Activated CD4-positive, alpha-beta T cell treated with anti-CD3 and anti-CD28 coated beads, Interleukin-2, amount 10 ng/mL, durations not matched to agents 24 days and 14 days (primary cell): ENCODE measurements at places on chromosomes 3 and 15. TPM values are rescaled to one million over a fixed set of nuclear protein-coding genes. Genes with fewer than 3 reads are reported as not detected.
A peak's percentile ranks its signal among the peaks of the same experiment; 100 is the strongest.

- no peaks in the 10 kb centered on the region for H3K4me1 ChIP-seq
- peaks cover 15% of the 10 kb centered on the region for H3K27me3 ChIP-seq
- no peak overlapping the region for H3K27ac ChIP-seq
- H3K4me3 ChIP-seq = no peak overlapping the region
- no peaks in the 10 kb centered on the region for H3K36me3 ChIP-seq
Measured at GRCh38 chr15:78182821-78183220, 33.7 kb downstream of the IDH3A start.

DNA sequence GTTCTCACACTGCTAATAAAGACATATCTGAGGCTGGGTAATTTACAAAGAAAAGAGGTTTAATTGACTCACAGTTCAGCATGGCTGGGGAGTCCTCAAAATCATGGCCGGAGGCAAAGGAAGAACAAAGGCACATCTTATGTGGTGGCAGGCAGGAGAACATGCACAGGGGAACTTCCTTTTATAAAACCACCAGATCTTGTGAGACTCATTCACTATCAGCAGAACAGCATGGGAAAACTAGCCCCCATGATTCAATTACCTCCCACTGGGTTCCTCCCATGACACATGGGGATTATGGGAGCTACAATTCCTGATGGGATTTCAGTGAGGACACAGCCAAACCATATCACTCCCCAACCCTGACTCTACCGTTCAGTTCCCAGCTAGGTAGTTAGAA lies 59.7 kb upstream of the MINAR1 start:
- peaks cover 2% of the 10 kb centered on the region for H3K4me1 ChIP-seq
- H3K36me3 ChIP-seq = no peaks in the 10 kb centered on the region

Gene COLQ
- 1.7 TPM in 2 replicates for total RNA-seq

GRCh38 chr3:176696816-176697215 lies 500.5 kb downstream of the TBL1XR1 start:
- H3K4me3 ChIP-seq = no peak overlapping the region
- no peak overlapping the region for H3K27ac ChIP-seq
- H3K27me3 ChIP-seq = peaks cover 3% of the 10 kb centered on the region
- no peaks in the 10 kb centered on the region for H3K4me1 ChIP-seq
- H3K36me3 ChIP-seq = no peaks in the 10 kb centered on the region

DNA sequence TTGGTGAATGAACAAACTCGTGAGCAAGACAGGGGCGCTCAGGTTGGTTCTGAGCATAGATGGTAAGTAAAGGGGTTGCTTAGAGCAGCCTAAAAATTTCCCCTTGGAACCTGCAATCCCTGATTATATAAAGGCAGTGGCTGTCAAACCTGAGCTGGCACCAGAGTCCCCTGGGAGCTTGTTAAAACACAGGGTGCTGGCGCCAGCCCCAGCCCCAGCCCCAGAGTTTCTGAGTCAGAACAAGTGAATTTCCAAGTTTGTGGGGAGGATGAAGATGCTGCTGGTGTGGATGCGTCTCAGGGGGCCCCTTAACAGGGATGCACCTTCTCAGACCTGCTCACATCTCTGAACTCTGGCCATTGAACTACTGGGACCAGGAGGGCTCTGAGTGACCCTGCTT lies 48.2 kb downstream of the FEM1B start:
- DNase-seq = no peak
- no peaks in the 10 kb centered on the region for H3K36me3 ChIP-seq
- no peak overlapping the region for H3K27ac ChIP-seq
- peaks cover 17% of the 10 kb centered on the region for H3K27me3 ChIP-seq
- peaks cover 29% of the 10 kb centered on the region for H3K4me1 ChIP-seq

GRCh38 chr3:38314112-38314763 lies 32.1 kb downstream of the SLC22A14 start:
- H3K36me3 ChIP-seq = no peaks in the 10 kb centered on the region
- H3K27me3 ChIP-seq = peaks cover 14% of the 10 kb centered on the region
- no peak overlapping the region for H3K27ac ChIP-seq
- H3K4me3 ChIP-seq = no peak overlapping the region
- no peak for DNase-seq

- H3K27ac ChIP-seq = no peak overlapping the region
- H3K36me3 ChIP-seq = no peaks in the 10 kb centered on the region
- H3K4me1 ChIP-seq = no peaks in the 10 kb centered on the region
- peaks cover 7% of the 10 kb centered on the region for H3K27me3 ChIP-seq
- no peak for DNase-seq
Measured at GRCh38 chr3:132273036-132273435, 44.2 kb upstream of the ACP3 start.

Gene RPL14
- total RNA-seq = 2,598 and 2,688 TPM in 2 replicates

DNA sequence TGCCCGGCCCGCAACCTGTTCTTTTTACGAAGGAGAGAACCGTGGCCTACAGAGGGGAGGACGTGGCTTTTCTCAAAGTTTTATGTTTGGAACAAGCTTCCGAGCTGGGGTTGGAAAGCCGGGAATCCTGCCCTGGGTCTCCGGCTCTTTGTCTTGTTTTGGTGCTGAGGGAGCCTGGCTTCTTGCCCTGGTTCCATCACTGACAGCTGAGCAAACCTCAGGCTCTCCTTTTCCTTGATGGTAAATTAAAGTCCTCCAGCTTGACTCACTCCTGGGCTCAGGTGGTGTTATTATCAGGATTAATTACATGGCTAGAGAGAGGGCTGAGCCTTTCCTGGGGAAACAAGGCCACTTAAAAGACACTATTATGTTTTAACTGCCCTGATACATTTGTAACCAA lies 289.5 kb upstream of the RGMA start:
- DNase-seq = no peak
- no peaks in the 10 kb centered on the region for H3K4me1 ChIP-seq
- H3K27ac ChIP-seq = no peak overlapping the region
- H3K27me3 ChIP-seq = no peaks in the 10 kb centered on the region
- no peak overlapping the region for H3K4me3 ChIP-seq
- H3K36me3 ChIP-seq = no peaks in the 10 kb centered on the region

DNA sequence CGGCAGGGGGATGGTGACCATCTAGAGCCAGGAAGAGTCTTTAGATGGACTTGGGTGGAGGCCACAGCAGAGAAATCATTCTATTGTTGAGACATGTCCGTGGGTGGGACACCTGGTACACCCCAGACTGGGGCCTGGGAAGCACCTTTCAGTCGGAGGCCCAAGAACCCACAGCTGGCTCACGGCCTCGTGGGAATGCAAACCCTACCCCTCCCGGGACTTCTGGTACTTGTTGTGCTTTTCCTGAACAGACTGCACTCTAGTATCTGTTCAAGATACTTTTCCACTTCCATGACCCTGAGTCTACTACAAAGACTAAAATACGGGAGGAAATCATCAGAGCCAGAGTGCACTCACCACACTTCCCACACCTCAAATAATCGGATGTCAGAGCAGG lies 60.7 kb downstream of the BDH1 start:
- no peak overlapping the region for H3K27ac ChIP-seq
- peaks cover 9% of the 10 kb centered on the region for H3K27me3 ChIP-seq
- no peaks in the 10 kb centered on the region for H3K36me3 ChIP-seq
- H3K4me3 ChIP-seq = no peak overlapping the region
- DNase-seq = no peak

Gene TWF2
- 80.3 and 87.0 TPM in 2 replicates for total RNA-seq

- H3K4me1 ChIP-seq = peaks cover 3% of the 10 kb centered on the region
- H3K27ac ChIP-seq = no peak overlapping the region
- no peaks in the 10 kb centered on the region for H3K27me3 ChIP-seq
- H3K4me3 ChIP-seq = no peak overlapping the region
Measured at GRCh38 chr3:48125013-48125705, 63.1 kb downstream of the CDC25A start.

DNA sequence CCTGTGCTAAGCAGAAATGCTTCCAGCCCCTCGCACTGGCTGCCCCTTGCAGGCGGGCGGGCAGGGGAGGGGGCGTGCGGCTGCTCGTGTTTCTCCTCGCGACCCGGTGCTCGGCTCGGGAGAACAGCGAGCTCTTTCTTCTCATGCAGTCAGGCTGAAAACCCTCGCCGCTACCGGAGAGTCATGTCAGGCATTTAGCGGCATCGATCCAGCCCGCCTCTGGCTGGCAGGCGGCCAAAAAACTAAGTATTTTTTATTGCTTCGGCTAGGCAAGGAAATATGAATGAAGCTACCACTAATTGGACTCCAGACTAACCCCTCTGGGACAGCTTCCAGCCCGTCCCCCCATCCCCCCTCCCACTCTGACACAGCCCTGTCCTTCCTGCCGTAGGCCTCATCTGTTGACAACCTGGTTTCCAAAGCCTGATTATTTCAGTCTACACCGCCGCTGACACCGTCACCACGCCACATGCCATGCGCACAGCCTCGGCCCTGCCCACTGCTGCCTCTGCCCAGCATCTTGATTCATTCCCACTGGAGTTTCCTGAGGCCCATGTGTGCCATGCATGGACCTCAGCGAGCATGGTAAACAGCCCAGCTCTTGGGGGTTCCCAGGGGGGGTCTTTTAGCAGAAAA lies 35.3 kb downstream of the TLE3 start:
- no peaks in the 10 kb centered on the region for H3K27me3 ChIP-seq
- peaks cover 69% of the 10 kb centered on the region for H3K36me3 ChIP-seq
- no peak overlapping the region for H3K27ac ChIP-seq
- H3K4me3 ChIP-seq = no peak overlapping the region
- H3K4me1 ChIP-seq = peaks cover 3% of the 10 kb centered on the region
- no peak for DNase-seq

DNA sequence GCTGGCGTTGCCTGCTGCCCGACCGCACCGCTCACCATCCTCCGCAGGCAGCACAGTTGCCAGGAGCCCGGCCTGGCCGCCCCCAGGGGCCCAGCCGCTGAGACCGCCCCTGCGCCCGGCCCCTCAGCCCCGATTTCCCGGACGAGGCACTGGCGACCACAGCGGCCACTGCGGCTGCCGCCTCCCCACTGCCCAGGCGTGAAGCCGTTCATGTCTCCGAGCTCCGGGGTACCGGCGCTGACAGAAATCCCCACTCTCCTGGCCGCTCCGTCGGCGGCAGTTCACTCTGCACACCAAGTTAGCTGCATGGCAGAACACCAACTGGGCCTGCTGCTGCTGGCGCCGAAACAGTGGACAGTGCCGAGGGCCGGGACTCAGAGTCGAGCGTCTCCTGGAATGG lies 8.5 kb downstream of the SELENOT start:
- peaks cover 50% of the 10 kb centered on the region for H3K36me3 ChIP-seq
- H3K27me3 ChIP-seq = no peaks in the 10 kb centered on the region
- H3K4me1 ChIP-seq = peaks cover 53% of the 10 kb centered on the region
- DNase-seq = peak; percentile 48

Gene PIGZ
- 1.7 and 1.9 TPM in 2 replicates for total RNA-seq

Gene ZNF662
- 0.12 and 0.19 TPM in 2 replicates for total RNA-seq

DNA sequence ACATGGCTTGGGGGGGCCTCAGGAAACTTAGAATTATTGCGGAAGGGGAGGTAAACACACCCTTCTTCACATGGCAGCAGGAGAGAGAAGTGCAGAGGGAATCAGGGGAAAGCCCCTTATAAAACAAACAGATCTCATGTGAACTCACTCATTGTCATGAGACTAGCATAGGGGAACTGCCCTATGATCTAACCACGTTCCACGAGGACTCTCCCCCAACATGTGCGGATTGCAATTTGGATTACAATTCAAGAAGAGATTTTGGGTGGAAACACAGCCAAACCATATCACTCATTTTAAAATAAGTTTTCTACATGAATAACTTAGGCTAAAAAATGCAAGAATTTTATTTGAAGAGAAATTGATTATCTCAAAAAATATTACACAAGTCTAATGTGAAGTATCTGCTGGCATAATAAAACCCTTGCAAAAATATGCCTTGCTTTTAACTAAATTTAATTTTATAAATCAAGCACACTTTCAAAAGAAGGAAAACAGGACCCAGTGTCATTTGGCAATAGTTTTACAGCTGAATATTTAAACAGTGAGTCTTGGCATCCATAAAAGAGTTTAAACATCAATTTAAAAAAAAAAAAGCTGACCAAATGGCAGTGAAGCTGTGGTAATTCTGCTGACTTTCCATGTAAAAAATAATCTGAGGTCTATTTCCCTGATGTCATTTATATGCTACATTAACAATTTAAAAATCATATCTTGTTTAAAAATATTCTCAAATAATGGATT lies 1057.2 kb downstream of the NAALADL2 start:
- H3K36me3 ChIP-seq = no peaks in the 10 kb centered on the region
- no peak for DNase-seq
- no peak overlapping the region for H3K4me3 ChIP-seq
- no peaks in the 10 kb centered on the region for H3K27me3 ChIP-seq
- no peak overlapping the region for H3K27ac ChIP-seq

GRCh38 chr15:71752604-71753289 lies 57.6 kb upstream of the NR2E3 start:
- H3K36me3 ChIP-seq = no peaks in the 10 kb centered on the region
- H3K4me3 ChIP-seq = no peak overlapping the region
- no peak for DNase-seq
- no peak overlapping the region for H3K27ac ChIP-seq
- no peaks in the 10 kb centered on the region for H3K4me1 ChIP-seq
- peaks cover 12% of the 10 kb centered on the region for H3K27me3 ChIP-seq

DNA sequence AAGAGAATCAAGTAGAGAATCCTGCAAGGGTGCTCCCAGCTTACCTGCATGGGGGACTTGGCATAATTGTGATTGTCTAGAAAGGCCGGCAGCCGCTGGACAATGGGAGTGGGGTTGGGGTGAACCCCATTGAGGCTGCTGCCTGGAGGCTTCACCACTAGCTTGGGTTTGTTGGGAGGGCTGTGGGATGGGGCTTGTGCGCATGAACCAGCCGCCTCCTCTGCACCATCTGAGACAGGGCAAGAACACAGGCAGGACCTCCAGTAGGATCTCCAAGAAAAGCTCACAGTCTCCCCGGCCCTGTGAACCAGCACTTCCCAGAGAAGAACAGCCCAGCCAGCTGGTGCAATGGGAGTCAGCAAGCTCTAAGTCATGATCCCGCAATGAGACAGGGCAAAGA lies 39.8 kb downstream of the SEMA3G start:
- H3K36me3 ChIP-seq = peaks cover 63% of the 10 kb centered on the region
- no peak overlapping the region for H3K4me3 ChIP-seq
- H3K4me1 ChIP-seq = peaks cover 18% of the 10 kb centered on the region
- H3K27me3 ChIP-seq = no peaks in the 10 kb centered on the region
- H3K27ac ChIP-seq = no peak overlapping the region

DNA sequence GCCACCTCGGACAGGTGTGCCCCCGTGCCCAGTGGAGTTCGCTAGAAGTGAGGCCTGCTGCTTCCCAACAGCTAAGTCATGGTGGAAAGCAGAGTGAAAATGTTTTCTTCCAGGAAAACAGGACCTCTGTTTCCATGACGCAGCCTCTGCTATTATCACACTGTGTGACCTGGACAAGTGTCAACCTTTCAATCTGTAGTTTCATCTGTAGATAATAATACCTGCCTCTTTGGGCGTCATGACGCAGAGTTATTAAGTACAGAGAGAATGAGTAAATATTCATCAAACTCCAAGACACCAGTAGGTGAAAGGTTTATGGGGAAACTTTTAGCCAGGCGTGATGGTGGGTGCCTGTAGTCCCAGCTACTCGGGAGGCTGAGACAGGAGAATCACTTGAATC lies 62.3 kb downstream of the TMEM44 start:
- peaks cover 31% of the 10 kb centered on the region for H3K27me3 ChIP-seq
- H3K27ac ChIP-seq = no peak overlapping the region
- H3K4me3 ChIP-seq = no peak overlapping the region
- no peaks in the 10 kb centered on the region for H3K36me3 ChIP-seq
- H3K4me1 ChIP-seq = peaks cover 12% of the 10 kb centered on the region
- no peak for DNase-seq

DNA sequence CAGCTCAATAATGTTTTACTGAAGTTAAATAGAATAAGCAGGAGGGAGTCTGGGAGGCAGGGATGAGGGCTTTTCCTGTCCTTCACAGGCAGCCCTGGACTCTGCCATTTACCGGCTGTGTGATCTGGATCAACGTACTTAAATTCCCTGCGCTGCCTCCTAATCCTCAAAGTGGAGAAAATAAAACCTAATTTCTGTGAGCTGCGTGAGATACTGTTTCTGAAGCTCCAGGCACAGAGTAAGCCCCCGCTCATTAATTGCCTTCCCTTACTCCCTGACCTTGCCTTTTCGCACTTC lies 278 bp upstream of the PDIA5 start:
- H3K4me3 ChIP-seq = peak overlapping the region; percentile 95
- no peak for DNase-seq
- H3K4me1 ChIP-seq = peaks cover 40% of the 10 kb centered on the region
- H3K27me3 ChIP-seq = peaks cover 2% of the 10 kb centered on the region
- H3K36me3 ChIP-seq = peaks cover 3% of the 10 kb centered on the region
- H3K27ac ChIP-seq = peak overlapping the region; percentile 75
